ENCODE measurements at places on chromosomes 1 and 21.

DNA sequence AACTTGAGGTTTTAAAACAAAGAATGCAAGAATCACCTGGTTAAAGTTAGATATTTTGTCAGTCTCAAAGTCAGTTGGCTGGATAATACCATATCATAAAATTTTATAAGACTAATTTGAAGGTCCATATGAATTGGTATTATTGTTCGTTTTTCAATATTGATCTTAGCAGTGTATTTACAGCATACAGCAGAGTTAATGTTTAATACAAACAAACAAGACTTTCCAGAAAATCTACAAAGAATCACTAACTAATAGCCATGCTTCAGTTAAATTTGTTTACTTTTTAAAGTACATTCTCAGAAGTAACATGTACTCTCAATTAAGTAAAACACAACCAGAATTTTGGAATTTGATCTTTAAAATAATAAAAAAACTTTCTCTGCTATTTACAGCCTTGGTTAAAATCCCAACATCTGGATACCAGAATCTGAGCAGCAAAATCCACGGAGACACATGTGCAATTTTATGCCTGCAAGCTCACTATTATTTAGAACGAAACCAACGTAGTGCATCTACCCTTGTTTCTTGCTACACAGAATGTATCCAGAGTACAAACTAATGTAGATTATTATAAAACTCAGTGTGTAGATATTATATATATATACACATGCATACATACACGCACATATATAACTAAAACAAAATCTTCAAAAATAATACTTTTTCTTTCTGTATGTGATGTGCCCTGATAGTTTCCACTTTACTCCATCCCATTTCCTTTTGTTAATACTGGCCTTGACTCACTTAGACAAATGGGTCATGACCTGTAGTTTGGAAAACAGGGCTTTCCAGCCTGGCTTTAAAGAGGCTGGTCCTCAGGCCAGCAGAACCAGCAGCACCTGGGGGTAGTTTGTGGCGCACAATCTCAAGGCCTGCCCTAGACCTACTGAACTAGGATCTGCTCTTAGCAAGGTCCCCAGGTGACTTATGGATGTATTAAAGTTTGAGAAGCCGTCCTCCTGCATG, 63.6 kb upstream of the ERG start:
- no peak for DNase-seq

GRCh38 chr1:41492341-41492848, 7.9 kb upstream of the EDN2 start:
- no peak for DNase-seq

GRCh38 chr1:145858238-145858900, 512 bp downstream of the PIAS3 start:
- DNase-seq = no peak

GRCh38 chr1:23400324-23401114, 24.0 kb downstream of the TCEA3 start:
- no peak for DNase-seq

DNA sequence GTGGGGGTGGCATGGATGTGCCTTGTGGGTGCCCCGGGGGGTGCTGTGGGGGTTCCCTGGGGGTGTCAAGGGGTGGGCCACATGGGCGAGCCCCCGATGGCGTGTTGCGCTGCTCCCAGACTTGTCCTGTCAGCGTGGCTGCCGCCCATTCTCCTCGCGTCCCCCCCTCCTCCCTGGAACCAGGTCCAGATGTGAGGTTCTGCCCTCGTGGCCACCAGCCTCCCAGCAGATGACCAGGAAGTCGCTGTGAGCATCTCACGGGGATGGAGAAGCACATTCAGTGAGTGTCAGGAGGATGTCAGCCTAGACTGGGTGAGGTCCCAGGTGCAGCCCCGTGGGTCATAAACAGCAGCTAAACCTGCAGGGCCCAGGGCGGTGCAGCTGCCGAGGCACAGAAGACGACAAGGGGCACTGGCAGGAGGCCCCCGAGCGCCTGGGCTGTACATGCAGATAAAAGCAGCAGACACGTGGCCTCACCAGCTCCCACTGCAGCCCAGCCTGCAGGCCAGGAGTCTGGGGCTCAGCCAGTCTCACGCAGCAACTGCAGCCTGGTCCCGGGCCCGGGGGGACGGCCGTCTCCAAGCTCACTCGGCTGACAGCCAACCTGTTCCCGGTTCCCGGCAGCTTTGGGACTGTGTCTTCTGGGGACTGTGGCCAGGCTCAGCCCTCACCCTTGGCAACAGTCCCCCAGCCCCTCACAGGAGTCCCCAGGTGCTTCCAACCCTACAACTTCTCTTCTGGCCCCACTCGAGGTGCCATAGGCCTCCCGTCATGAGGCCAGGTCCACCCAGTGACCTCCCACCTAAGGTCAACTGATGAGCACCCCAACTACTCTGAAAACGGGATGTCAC, 17.5 kb upstream of the COL6A2 start:
- no peak for DNase-seq

GRCh38 chr1:211715971-211716370, 40.5 kb upstream of the NEK2 start:
- no peak for DNase-seq

- DNase-seq = no peak
These were observed 6.9 kb downstream of the NOC2L start for GRCh38 chr1:952201-952600.

- no peak for DNase-seq
These were observed 45.0 kb downstream of the NEK2 start for GRCh38 chr1:211630236-211631081.

DNA sequence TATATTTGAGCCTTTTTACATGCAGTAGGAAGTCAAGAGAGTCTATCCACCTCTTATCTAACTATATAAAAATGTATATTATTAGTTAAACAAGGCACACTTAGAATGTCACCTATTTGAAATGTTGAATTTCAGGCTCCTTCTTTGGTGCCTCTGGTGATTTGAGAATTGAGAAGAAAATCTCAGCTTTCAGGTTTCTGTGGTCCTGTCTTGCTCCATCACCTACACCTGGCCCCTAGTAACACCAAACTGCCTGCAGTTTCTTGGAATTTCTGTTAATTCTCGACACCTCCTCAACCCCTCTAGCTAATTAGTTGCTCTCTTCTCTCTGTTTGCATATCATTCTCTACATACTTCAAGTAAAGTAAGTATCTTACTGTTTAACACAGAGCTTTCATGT, 54.9 kb upstream of the WNT2B start:
- no peak for DNase-seq

- DNase-seq = no peak
These were observed 1.6 kb downstream of the CRABP2 start for GRCh38 chr1:156703741-156704140.

DNA sequence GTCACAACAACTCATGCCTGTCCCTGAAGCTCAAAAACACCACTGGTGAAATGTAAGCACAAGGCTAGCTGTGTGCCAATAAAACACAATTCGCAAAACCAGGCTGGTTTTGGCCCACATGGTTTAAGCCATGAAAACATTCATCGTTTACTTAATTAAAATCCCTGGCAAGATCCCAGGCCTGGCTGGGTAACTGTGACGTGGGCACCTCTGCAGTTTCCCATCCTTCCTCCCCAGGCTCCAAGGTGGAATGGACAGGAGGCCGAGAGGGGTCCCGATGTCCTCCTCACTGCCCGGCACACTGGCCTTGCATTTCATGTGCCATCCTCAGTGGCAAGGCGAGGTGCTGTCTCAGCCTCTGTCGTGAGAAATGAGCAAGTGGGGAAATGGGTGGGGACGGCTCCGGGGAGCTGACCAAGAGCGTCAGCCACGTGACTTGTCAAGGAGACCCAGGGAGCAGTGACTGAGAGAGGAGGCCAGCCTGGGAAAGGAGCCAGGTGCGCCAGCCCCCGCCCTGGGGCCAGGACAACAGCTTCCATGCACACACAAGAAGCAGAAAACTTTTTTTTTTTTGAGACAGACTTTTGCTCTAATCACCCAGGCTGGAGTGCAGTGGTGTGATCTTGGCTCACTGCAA, 153.1 kb upstream of the RAB4A start:
- peak; percentile 82 for DNase-seq

DNA sequence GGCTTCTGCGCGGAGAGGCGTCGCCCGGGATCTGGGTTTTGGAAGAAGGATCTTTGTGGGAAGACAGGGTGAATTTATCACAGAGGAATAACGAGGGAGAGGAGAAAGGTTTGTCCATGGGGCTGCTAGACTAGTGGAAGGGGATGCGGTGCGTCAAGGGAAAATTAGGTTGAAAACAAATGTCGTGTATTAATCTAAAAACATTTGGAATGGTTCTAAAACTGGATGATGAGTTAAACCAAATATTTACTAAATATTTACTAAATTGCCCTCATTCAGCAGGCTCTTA, 647 bp downstream of the RO60 start:
- no peak for DNase-seq

DNA sequence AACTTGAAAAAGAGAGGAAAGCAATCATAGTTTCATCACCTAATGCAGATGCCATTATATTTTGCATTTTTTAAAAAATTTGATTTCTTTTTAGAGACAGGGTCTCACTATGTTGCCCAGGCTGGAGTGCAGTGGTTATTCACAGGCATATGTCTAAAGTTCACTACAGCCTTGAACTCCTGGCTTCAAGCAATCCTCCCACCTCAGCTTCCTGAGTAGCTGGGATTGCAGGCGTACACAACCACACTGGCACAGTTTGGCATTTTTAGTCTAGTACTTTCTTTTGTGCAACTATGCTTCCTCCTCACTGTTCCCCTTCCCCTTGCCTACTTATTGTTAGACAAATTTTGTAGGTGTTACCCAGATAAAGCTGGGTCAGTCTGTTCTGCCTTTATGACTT, 18.0 kb downstream of the RHOU start:
- DNase-seq = no peak

DNA sequence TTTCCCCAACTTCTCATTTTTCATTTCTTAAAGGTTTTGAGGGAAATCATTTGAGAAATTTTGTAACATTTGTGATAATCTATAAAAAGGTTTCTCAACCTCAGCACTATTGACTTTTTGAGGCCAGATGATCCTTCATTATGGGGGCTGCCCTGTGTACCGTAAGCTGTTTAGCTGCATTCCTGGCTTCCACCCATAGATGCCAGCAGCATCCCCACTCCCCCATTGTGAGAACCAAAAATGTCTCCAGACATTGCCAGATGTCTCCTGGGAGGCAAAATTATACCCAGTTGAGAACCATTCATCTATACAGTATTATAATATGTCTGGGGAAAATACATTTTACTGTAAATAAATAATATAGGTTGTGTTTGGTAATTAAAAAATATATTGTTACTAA, 146.0 kb downstream of the PBX1 start:
- no peak for DNase-seq

DNA sequence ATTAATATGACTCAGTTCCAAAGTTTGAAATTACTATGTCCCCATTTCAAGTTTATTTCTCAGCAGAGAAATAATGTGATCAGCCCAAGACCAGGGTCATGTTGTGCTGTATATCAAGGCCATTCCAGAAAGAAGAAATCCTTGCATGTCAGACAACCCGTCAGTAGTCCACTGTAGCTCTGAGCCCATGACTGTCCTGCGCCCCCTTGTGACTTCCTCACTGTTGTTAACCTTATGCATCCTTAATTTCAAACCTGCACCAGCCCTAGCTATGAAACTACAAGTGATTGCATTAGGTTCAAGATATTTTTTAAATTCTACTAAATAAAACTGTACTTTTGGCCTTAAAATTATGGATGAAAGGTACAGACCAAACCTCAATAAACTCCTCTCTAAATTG, 133.0 kb downstream of the LRRC7 start:
- no peak for DNase-seq

DNA sequence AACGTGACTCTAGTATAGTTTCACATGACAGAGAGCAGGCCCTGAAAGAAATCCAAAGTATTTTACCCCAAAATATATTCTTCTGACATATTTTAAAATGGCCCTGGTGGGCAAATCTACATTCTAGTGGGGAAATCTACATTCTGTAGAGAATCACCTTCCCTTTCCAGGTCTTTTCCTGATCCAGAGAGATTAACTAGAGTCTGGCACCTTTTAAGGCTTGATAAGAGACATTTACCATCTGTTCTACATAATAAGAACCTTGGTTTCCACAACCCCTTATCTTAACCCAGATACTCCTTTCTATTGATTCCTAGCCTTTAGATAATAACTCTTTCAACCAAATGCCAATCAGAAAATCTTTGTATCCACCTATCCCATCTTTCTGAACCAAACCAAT, 17.0 kb upstream of the L1TD1 start:
- DNase-seq = no peak

- no peak for DNase-seq
These were observed 256.7 kb downstream of the KIF26B start for GRCh38 chr1:245411245-245412036.

DNA sequence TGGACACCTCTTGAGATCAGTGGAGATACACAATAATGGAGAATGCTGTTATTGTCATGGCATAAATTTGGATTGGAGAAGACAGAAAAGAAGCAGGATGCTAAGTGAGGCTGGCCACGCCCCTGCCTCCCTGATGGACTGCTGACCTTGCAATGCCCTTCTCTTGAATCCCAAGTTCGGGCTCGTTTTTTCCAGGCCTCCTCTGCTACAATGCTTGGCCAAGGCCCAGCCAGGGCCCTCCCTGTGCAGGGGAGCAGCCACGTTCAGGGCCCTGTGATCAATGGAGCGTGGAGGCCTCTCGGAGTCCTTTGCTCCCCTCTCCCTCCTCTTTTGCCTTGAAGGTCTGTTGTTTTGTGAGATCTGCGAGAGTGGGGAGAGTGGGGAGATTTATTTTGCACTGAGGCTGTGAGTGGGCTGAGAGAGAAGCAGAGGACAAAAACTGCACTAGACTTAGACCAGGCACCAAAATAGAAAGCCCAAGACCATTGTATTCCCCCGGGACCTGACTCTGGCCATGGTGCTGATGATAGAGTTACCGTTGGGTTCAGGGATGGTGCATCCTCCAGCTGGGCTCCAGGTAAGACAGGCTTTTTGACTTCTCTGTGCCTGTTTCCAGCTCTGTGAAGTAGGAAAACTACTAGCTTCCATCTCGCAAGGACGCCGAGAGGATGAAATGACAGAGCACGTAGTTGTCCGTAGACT, 268.6 kb downstream of the KAZN start:
- no peak for DNase-seq

DNA sequence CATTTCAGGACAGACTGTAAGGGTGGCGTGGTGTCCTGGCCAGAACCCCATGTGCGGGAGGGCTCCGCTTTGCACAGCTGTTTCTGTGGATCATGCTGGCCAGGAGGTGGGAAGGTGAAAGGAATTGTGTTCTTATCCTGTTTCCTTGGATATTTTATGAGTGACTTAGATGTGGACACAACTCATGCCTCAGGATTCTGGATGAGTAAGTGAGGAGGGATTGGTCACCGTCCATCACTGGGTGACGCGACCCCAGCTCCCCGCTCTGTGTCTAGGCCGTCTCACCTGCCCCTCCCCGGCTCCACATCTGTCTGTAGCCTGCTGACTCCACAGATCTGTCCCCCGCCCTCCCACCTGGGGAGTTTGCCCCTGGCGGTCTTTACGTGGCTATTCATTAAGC, 48.8 kb downstream of the PIK3CD start:
- DNase-seq = no peak

DNA sequence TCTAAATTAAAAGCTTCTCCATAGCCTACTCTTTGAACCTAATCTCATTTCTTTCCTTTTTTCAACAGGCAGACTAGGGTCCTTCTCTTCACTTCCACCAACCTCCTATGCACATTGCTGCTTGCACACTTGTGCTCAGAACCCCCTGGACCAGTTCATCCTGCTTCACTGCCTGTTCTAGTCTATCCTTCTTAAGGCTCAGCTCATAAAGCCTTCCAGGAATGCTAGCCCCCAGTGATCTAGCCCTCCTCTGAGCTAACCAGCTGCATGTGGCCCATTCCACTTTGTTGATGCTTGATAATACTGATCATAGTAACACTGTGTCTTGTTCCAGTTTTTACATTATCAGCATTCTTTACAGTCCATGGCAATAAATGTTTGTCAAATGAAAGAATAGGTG, 22.9 kb upstream of the PHGDH start:
- DNase-seq = no peak

GRCh38 chr1:3369446-3370076, 84.9 kb upstream of the ARHGEF16 start:
- DNase-seq = peak; percentile 79

All from thoracic aorta (tissue), 2 donors.